ENCODE measurements at places on chromosomes 12 and 14. TPM values are rescaled to one million over a fixed set of nuclear protein-coding genes. Genes with fewer than 3 reads are reported as not detected.

DNA sequence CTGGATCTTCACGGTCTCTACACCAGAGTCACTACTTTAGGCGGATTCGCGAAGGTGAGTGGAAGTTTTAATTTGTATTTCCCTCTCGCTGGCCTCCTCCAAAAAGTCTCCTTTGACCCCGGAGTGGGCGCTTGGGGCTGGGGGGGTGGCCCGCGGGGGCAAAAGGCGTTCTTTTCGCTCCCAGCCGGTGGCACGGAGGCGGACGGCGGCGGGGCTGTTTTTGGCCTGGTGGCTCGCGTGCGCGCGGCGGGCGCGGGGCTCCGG, 510 bp downstream of the ARID2 start:
- DNase-seq: no peak

DNA sequence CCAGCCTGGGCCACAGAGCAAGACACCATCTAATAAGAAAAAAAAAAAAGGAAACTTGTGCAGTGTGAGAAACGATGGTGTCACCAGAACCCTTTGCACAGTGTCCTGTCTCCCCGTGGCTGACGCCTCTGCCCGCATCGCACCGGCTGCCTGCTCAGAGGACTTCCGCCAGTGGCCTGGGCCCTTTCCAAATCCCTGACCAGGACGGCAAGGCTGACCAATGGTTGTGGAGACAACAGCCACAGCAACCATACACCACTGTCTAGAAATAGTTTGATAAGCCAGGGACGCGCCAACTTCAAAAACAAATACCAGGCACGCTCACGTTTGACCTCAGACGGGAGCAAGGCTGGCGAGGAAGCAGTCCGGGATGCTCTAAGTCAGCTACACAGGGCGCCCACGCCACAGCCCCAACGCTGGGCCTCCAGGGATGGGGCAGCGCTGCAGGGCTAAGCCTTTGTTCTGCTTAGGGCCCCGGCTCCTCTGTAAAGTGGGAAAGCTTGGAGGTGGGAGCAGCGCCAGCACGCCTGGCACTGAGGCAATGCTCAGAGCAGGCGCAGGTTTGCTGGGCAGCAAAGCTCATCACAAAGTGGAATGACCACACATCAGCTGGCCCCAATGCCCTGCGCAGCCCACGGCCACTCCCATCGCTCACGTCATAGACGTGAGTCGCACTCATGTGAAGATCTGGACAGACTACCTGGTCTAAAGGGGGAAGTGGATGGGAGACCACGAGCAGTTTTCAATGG, 12.5 kb downstream of the PGAM5 start:
- DNase-seq: no peak

GRCh38 chr12:14410841-14411569, 45.5 kb downstream of the ATF7IP start:
- DNase-seq: no peak

- peak; percentile 72 for DNase-seq
Measured at GRCh38 chr14:93219103-93219726, 12.2 kb downstream of the UBR7 start.

DNA sequence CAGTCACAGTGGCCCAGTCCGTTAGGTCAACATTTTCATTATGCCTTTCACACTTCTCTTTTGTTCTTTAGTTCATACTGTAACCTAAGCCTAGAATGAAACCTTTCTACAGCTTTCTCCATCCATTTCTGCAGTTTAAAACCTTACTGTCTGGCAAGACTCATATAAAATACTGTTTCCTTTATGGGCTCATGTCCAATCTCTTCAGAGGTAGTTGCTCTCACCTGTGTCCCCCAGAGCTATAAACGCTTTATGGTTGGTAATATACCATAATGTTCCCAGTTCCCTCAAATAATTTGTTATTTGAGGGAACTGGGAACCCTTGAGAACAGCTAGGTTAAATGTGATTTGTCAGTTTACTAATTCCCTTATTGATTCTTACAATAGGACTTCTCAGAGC, 83.0 kb downstream of the SRGAP1 start:
- no peak for DNase-seq

DNA sequence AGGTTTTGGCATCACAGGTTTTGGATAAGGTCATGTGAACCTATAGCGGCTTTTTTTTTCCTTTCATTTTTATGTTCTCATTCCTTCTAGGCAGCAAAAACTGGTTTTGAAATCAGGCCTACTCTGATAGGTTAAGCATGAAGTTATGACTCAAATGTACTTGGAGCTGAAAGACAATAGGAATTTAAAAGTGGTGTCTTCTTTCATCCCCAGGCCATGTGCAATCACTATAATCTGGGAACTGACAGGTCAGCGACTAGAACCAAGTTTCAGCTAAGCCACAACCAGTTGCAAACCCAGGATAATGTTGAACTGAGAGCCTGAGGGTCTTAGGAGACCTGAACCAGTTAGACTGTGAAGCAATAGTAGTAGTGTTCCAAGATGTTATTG, 74.3 kb downstream of the ANO6 start:
- DNase-seq: peak; percentile 41

DNA sequence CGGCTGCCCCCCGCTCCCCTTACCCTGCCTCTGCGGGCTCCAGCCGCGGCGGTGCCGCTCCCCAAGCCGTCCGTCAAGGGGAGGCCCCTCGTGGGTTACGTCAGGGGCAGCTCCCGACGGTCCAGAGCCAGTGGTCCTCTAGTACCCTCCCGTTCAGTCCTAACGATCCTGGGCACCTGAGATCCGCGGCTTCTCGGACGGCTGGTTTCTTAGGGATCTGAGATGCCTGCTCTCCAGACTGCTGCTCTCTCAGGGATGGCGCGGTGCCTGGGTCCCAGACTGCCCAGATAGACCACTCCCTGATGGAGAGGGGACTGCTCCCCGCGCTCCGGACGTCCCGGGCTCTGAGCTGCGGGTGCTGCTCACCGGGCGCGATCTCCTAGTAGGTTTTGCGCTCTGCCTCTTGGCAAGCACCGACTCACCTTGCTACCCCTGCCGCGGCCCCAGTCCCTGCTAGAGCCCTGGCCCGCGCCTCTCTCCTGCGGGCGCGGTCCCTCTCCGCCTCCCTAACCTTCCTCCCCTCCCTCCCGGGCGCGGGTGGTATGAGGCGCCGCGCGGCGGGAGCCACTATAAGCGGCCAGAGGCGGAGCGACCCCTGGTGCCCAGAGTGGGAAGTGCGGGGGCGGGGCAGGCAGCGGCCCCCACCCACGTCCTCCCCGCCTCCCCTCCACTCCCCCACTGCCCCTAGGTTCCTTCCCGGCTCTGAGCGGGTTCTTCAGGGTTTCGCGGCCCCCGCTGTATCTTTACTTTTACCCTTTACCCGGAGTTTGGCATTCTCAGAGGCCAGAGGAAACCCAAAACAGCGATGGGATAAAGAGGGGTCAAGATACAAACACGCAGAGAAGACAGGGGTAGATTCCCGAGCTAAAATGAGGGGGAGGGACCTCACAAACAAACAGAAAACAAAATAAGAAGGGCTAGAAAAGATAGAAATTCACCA, at the start of gene C1QL4:
Gene C1QL4, minus strand, starts transcription at position 544 of the 940 bp plus-strand sequence. CDS start 711 bp downstream, outside the sequence.
- DNase-seq: peak; percentile 82

DNA sequence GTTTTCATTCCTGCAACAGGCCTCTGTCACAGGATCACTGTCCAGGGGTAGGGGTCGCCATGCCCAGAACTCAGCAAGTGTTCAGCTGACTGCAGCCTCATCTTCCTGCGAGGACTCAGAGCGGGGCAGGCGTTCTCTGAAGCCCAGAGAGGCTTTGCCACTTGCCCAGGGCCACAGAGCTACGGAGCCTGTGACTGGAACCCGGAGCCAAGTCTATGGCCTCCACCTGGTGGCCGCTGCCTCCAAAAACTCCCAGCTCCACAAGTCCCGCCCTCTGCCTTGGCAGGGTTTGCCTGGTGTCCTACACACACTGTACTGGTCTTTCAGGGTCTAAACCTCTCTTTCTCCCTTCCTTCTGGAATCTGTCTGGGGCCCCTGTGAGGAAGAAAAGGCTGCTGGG, 8.7 kb upstream of the PPP1R13B start:
- peak; percentile 40 for DNase-seq

DNA sequence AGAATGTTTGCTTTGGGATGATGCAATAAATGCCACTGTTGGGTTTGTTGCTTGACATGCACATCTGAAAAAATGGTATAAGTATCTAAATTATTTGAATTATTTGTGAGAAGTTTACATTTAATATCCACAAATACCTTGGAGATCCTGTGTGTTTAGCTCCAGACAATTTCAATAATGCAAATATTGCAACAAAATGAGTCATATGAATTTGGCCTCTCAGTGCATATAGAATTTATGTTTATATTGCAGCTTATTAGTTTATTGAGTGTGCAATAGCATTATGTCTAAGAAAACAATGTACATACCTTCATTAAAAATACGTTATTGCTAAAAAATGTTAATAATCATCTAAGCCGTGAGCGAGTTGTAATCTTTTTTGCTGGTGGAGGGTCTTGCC, 153.3 kb downstream of the FSCB start:
- DNase-seq: no peak

- DNase-seq: no peak
Measured at GRCh38 chr12:124769881-124770512, 93.7 kb downstream of the SCARB1 start.

GRCh38 chr12:57175428-57176138, 28.2 kb upstream of the LRP1-AS start:
- DNase-seq: peak; percentile 79

GRCh38 chr14:65213316-65213715, 111.0 kb upstream of the MAX start:
- no peak for DNase-seq

GRCh38 chr14:103089386-103090335, 4.9 kb upstream of the EXOC3L4 start:
- DNase-seq: no peak

DNA sequence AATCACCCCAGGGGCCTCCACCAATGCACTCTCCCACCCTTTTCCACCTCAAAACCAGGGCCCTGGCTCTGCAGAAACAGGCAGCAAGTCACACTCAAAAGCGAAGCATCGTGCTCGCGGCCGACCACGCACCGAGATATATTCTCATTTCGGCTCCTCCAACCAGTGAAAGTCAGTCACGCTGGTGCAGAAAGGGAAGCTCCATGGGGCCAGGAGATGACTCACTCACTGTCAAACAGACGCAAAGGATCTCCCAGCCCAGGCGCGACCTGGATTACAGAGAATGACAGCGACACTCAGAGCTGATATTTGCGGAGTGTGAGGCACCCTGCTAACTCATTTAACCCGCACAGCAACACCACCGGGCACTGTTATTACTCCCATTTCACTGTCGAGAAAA, 173.6 kb downstream of the CALM1 start:
- DNase-seq: no peak

GRCh38 chr12:26767116-26767515, 65.9 kb downstream of the ITPR2 start:
- DNase-seq: no peak

DNA sequence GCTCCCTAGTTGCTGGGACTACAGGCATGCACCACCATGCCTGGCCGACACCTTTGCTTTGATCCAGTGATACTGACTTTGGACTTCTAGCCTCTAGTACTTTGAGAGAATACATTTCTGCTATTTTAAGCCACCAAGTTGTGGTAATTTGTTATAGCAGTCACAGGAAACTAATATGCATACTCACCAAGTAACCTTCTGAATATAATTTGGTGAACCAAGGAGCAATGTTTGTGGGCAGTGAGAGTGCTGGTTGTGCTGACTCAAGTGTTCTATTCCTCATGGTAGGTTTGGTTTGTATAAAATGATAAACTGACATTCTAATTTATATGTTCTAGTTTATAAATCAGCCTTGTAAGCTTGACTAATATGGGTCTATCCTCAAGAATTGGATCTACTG, 42.4 kb upstream of the MMP19 start:
- DNase-seq: no peak

DNA sequence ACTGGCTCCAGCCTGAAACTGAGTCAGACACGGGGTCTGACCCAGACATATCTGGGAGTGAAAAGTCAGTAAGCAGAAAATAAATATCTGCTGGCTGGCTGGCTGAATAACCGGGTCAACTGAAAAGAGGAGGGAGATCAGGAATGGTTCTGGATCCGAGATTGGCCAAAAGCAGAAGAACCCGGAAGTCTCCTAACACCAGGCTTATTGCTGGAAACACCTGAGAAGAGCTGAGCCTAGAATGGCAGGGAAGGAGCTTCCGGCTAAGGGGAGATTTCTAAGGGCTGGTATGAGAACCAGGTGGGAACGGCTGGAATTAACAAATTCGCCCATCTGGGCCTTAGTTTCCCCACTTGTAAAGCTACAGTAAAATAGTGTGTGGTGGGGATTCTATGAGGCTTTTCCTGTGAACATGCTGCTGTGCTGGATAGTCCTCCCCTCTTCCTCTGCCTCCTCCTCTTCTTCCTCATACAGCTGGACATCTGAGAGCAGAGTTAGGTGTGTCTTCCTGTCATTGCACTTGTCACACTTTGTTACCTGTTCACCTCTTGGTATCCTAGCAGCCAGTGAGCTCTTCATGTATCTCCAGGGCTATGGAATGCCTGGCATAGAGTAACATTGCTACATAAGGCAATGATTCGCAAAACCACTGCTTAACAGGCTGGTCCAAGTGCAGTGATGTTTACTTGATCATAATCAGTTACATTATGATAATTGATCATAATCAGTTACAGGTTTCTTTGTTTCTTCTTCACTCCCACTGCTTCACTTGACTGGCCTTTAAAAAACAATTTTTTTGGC, 2.0 kb upstream of the SHMT2 start:
- no peak for DNase-seq

GRCh38 chr12:100229036-100229635, 28.5 kb downstream of the ACTR6 start:
- no peak for DNase-seq

- peak; percentile 72 for DNase-seq
Measured at GRCh38 chr12:69102856-69103255, 136.5 kb upstream of the CPSF6 start.

DNA sequence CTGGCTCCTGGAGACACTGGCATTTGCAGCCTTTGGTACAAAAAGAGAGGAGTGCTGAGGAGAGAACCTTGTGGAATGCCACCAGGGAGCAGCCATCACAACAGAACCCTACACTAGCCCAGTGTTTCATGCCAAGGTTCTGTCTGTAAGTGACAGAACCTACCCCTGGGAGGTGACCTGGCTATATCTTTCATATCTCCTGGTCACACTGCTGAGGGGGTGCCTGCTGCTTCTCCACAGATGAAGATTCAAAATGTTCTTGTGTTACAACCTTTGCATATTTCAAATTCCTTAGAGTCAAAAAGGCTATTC, 12.7 kb upstream of the EIF4B start:
- DNase-seq: no peak

IL22 gene
- polyA plus RNA-seq: not detected

RNASE7 gene
- not detected for polyA plus RNA-seq

SLC7A7 gene
- 30.5 TPM for polyA plus RNA-seq

ACSM4 gene
- polyA plus RNA-seq: 0.11 TPM

PZP gene
- polyA plus RNA-seq: 0.78 TPM

PTPN21 gene
- 54.6 TPM for polyA plus RNA-seq

RPS26 gene
- polyA plus RNA-seq: 137 TPM

TXNDC16 gene
- 4.9 TPM for polyA plus RNA-seq

EXD2 gene
- 17.2 TPM for polyA plus RNA-seq

Measured in muscle of leg (tissue), 16 donors.